ENCODE measurements at places on chromosomes 11 and 22.

GRCh38 chr11:13445588-13445987 is 17.4 kb downstream of the BTBD10 start:
- DNase-seq = no peak

GRCh38 chr11:27783701-27784355 is 83.6 kb upstream of the BDNF start:
- no peak for DNase-seq

DNA sequence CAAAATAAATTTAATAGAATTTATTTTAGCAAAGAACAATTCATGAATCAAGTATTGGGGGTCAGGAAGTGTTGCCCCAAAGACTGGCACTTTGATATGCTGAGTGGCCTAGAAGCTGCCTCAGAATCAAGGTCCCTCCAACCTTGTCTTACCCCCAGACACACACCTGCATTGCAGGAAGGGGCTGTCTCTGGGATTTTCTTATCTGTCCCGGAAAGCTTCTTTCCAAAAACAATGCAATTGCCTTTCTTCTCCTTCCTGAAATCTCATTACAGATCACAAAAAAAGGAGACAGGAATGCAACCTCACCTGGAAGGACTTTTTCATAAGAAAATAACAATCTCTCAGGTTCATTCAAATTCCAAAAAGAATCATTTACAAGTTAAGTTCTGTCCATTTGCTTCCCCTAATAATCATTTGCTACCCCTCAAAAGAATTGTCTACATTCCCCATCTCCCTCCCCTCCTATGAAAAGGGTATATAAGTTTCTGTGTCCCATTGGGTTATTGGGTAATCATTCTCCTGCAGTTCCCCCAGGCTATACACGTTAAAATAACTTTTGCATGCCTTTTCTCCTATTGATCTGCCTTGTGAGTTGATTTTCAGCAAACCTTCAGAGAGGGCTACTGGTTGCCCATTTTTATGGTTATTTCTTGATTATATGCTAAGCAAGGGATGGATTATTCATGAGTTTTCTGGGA is 21.3 kb downstream of the OR10A6 start:
- no peak for DNase-seq

GRCh38 chr22:45863981-45864751 is 112.8 kb downstream of the WNT7B start:
- DNase-seq = peak; percentile 80

DNA sequence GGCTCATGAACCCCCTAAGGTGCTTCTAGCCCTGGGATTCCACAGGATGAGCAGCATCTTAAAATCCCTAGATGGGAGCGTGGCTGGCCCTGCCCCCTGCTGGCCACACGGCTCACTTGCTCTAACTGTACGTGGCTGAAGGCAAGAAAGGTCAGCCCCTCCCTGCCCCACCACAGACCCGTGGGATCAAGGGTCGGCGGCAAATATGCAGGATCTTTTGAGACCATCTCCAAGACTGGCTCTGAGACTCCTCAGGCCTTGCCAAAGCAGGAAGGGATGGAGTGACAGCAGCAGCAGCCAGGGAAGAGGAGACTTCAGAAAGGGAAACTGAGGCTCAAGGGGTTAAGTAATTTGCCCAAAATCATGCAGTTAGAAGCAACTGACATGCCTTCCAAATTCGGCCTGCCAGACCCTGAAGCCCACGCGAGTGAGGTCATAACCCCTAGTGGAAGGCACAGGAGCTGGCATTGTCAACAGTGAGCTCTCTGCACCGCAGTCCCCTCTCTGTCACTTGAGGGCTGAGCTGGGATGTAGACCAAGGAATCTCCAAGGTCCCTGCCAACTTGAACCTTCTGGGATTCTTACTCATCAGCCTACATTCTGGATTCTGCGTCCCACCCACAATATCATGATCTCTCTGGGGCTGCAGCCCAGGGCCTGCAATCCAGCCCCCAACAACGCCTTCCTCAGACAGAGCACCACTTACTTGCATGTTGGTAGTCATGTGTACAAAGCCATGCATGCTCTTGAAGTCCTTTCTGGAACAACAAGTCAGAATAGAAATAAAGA is 31.4 kb downstream of the CREB3L1 start:
- peak; percentile 15 for DNase-seq

DNA sequence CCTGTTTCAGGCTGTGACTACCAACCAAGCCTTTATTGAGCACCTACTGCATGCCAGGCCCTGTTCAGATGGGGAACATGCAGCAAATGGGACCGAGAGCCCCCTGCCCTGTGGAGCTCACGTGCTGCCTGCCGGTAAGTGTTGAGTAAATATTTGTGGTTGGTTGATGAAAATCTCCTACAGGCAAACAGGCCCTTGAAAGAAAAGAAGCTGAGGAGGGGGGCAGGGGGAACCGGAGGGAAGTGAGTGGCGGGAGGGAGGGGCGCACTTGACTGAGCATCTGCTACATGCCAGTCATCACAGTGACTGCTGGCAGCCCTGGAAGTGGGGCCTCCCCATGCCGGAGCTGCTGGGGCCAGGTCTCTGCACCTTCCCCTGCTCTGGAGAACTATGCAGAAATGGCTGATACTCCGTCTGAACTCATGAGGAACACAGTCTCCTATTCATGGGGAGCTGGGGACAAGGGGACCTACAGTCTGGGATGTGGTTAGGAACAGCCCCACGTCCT is 34.2 kb downstream of the MACROD1 start:
- peak; percentile 87 for DNase-seq
